ENCODE measurements at places on chromosomes 4 and X. TPM values are rescaled to one million over a fixed set of nuclear protein-coding genes. Genes with fewer than 3 reads are reported as not detected.

The CLNK gene
- not detected for total RNA-seq

The CCDC160 gene
- not detected for total RNA-seq

The PFKFB1 gene
- total RNA-seq: 0.22 TPM

The TMEM154 gene
- 3.3 TPM for total RNA-seq

The GLUD2 gene
- total RNA-seq: 1.3 TPM

The SLC16A2 gene
- total RNA-seq: 6.7 TPM

The VCX gene
- not detected for total RNA-seq

The POU3F4 gene
- not detected for total RNA-seq

The ANKRD17 gene
- 53.3 TPM for total RNA-seq

The MAGEC1 gene
- not detected for total RNA-seq

The DCAF4L1 gene
- 0.32 TPM for total RNA-seq

The C4orf50 gene
- 0.02 TPM for total RNA-seq

The FAM47C gene
- total RNA-seq: not detected

The PRDM8 gene
- 1.0 TPM for total RNA-seq

The SHROOM4 gene
- 8.9 TPM for total RNA-seq

Measured in left ventricle myocardium superior (tissue), 1 donor.